ENCODE measurements at places on chromosomes 5 and 9.

- DNase-seq: peak; percentile 64
Measured at GRCh38 chr9:32378496-32378895, 5.9 kb upstream of the ACO1 start.

DNA sequence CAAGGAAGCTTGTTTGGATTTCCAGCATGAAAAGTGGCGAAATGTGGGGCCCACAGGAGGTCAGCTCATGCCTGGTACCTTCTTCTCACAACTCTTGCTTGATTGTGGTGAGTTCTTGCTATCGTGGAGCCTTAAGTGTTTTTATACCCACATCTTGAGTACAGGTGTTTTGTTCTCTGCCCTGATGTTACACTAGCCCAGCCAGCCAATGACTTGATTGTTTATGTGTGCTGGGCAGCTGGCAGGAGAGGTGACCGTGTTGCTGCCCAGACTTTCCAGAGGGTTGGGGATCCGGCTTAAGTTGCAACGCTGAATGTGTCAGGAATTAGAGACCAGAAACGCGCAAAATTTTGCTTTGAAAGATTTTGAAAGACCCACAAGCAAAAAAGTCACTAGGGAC is 24.0 kb upstream of the TPPP start:
- no peak for DNase-seq

GRCh38 chr5:18010053-18010452 is 375.8 kb downstream of the TAF11L14 start:
- no peak for DNase-seq

GRCh38 chr9:133401588-133401987 is 16.2 kb downstream of the REXO4 start:
- DNase-seq: no peak

DNA sequence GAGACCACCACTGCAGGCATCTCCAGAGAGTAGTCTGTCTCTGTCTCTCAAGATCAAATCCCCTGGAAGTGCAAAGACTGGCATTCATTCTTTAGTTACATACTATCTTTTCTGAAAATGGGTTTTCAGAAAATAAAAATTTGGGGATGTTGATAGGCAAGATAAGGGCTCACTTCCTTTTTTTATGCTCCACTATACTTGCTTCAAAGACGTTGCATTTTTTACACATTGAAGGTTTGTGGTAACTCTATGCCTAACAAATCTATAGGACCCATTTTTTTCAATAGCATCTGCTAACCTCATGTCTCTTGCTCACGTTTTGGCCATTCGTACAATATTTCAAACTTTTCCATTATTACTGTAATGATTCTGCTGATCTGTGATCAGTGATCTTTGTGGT is 37.0 kb downstream of the DMAC1 start:
- DNase-seq: no peak

DNA sequence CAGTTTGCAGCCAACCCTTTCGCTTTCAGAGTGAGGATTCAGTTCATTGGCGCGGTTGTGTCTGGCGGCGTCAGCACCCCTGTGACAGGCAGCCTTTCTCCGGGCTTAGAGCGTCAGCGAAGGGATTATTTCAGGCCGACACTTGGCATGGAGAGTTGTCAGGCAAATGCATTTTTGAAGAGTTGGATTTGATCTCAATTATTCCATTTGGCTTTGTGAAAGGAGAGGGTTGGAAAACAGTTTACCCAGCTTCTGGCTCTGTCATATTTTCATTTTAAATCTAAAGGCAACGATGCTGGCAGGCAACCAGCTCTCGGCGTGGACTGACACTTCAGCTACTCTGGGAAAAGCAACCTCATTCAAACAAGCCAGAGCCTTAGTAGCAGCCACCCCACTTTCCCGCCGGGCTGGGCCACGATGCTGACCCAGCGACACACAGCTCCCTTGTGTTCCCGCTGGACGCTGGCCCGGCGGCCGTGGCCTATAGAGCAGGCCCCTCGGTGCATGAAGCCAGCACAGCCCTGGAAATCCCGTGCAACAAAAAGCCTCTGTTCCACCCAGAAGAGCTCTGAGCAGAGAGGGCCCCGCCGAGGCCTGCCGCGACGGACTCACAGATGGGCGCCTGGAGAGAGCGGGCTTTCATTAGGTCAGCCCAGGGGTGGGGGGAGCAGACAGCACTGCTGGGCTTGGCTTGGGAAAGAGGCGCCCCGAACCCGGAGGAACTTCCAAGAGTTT is 28.9 kb upstream of the LPCAT1 start:
- DNase-seq: peak; percentile 55

GRCh38 chr9:116336133-116336862 is 182.7 kb downstream of the PAPPA start:
- DNase-seq: no peak

GRCh38 chr5:54469622-54470021 is 14.1 kb downstream of the HSPB3 start:
- DNase-seq: no peak

DNA sequence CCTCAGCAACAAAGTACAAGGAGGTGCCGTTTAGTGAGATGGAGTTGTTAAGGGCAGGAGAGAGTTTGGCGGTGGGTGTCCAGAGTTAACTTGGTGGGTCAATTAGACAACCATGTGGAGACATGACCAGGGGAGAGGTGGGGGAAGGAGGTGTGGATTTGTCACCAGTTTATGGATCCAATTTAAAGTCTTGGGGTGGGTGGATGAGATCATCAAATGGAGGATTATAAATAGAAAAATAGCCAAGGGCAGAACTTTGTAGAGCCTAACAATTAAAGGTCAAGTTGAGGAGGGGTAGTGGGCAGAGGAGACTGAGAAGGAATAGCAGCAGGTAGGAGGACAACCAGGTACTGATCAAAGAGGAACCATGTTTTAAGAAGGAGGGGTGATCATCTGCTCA is 108.7 kb upstream of the IL12B start:
- no peak for DNase-seq

- peak; percentile 22 for DNase-seq
Measured at GRCh38 chr9:124217836-124218437, 39.8 kb upstream of the NEK6 start.

- DNase-seq: no peak
Measured at GRCh38 chr9:113387560-113388230, 10.9 kb upstream of the HDHD3 start.

- DNase-seq: no peak
Measured at GRCh38 chr5:110594866-110595265, 131.6 kb downstream of the TMEM232 start.

GRCh38 chr5:174159327-174160114 is 114.0 kb downstream of the NSG2 start:
- peak; percentile 98 for DNase-seq

DNA sequence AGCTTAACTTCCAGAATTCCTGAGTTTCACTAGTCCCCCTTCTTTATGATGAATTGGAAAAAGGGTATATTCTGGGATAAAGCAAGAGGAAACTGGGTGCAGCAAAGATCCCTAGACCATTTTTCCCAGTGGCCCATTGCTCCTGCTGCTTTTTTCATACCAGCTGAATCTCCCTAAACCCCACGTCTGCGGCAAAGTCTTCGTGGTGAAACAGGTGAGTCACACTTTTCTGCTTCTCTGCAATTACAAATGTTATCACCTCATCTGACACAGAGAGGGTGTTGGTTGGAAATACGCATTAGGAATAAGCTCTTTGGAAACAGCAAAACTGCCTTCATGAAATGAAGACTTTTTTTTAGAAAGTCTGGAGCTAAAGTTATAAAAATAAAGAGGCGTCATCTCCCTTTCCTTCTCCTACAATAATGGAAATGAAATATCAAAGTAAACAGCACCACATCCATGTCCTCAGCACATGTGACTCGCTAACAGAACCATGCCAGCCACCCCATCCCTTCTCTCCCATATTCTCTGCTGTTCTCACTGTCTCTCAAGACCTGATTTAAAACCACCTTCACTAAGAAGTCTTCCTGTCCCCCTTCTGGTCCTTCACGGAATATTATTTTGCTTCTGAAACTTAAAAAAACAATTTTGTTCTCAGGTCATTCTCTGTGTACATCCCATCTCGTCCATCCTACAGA is 39.5 kb upstream of the GLRX start:
- no peak for DNase-seq

DNA sequence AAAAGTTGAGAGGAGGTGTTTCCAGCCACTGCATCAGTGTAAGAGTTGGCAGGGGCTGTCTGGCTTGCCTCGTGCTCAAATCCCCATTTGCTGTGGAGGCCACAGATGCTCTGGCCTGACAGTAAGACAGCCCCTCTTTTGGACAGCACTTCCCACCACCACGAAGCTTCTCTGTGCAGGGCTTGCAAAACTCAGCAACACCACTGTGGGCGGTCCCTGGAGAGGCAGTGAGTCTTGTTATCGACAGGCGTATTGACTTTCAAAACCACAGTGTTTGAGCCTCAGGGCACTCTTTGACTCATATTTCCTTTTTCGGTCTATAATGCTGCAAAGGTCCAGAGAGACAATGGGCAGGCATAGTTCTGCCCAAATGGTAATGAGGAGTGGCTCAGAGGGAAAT is 539.5 kb downstream of the EBF1 start:
- peak; percentile 67 for DNase-seq

Measured in islet precursor cell (in vitro differentiated cells).